ENCODE measurements at places on chromosomes 16 and 17. TPM values are rescaled to one million over a fixed set of nuclear protein-coding genes. Genes with fewer than 3 reads are reported as not detected.

- DNase-seq = no peak
Observed at GRCh38 chr17:67051837-67052236, 7.5 kb downstream of the CACNG1 start.

DNA sequence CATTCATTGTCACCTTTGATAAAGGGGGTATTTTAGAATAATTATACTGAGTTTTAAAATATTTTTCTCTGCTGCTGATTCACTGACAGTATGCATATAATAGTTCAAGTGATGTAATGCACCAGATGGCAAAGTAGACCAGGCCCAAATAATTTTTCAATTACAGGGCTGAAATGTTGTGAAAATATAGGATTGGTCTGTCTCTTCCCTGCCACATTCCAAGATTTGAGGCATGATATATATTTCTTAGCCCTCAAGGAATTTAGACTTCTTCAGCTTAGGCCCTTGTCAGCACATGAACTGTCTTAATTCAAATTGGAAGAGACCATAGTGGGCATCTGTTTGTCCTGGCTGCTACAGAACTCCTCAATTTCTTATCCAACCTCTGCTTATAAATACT, 39.2 kb upstream of the SLC12A3 start:
- DNase-seq = no peak

- no peak for DNase-seq
Observed at GRCh38 chr17:6489016-6489550, 44.8 kb downstream of the PIMREG start.

- no peak for DNase-seq
Observed at GRCh38 chr16:8814095-8814806, 16.6 kb downstream of the PMM2 start.

DNA sequence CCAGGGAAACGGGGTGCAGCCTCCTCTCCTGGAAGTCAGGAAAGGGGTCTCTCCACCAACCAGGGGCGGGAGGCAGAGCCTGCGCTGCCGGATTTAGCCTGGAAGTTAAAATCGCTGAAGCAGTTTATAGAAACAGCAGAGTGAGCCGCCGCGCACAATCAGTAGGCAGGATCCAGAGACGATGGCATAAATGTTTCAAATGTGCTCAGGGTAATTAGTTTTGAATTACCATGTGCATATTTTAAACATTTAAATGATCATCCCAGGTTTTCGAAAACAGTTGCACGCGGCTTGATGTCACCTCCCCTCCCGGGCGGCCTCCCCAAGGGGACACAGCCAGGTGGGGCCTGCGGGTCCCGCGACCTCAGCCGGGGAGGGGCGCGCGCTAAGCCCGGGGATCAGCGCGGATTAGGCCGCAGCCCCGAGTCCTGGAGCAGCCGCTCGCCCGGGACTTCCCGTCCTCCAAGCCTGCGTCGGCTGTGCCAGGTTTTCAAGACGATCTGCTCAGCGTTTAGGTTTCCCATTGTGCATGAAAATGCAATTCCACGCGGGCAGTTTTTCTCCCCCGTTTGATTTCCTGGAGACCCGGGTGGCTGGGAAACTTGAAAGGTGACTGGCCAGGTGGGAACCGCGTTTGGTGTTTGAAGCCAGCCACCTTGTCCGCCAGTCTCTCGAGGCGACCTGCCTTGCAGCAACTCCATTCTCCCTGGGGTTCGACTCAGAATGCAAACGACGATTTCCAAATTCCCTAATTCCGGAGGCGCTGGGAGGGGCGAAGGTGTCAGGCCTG, 78.3 kb downstream of the RPA1 start:
- peak; percentile 85 for DNase-seq

DNA sequence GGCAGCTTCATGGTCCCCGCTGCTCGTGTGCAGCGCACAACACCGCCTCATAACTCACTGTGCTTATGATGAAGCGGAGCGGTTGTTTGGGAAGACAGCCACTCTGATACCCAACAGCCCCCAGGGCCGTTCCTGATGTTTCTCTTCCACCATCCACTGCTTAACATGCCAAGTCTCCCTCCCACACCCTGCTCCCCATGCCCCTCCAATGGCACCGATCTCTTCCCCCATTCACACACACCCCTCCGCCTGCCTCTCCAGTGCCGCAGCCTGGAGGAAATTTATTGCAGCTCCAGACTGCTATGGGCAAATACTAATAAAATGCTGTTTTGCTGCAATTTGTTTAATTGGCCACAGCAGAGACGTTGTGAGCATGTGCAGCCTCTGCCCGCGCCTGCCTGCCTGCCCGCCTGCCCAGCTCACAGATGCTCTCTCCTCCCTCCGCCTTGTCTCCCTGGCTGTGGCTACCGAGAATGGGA, 80.3 kb upstream of the LHX1 start:
- DNase-seq = no peak

GRCh38 chr17:63358956-63359355, 87.2 kb downstream of the CYB561 start:
- DNase-seq = no peak

- no peak for DNase-seq
Observed at GRCh38 chr16:55062442-55062841, 131.8 kb downstream of the IRX5 start.

TSNAXIP1 gene
- 0.37 TPM for total RNA-seq
